ENCODE measurements at places on chromosomes 1 and 21.

DNA sequence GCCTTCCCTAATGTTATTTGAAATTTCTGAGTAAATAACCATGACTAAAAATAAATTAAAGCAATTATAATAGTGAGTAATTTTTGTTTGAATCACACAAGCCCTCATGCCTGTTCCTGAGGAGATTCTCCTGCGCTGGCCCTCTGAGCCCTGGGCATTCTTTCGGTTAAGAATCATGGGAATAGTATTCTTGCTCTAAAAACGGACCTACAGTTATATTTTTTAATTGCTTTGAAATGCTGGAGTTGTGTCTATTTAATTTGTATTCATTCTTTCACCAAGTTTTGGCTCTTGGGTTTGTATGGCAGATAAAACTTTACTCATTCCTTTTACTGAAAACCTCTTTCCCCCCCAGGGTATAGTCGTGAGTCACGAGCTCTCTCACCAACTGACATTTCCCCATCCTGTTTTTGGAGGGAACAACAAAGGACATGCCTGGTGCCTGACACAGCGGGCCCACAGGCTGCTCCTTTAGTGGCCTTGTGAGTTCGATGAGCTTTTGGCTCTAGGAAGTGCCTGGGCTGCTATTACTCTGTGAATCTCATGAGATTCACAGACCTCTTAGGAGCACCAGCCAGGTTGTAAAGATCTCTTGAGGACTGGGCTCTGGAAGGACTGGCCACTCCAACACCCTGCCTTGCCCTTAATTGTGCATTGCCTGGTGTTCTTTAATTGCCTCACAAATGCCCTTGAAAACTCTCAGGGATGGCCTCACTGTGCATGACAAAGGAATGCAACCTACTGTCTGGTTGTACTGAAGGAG lies 58.6 kb downstream of the DDR2 start:
- DNase-seq, result no peak

GRCh38 chr1:161885003-161885402 lies 118.9 kb downstream of the ATF6 start:
- DNase-seq, result peak; percentile 59

DNA sequence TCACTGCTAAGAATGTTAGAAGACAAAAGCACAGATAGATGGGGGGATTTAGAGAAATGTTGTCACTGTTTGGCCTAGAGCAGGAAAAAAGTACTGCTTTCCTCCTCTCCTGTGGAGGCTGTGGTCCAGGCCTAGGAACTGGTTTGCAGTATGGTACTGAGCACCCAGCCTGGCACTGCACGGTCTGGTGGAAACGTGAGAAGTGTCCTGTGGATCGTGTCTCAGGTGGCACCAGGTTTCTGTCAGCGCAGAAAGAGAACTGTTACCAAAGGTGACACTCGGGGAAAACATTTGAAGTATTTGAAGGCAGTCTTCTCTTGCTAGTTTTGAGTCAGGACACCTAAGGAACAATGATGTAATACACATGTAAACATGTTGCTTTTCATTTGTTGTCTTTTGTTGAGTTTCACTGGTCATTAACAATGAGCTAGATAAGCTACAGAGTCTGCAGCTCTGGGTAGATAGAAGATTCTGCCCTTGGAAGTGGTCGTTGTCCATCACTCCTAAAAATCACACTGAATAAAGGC lies 63.0 kb downstream of the B3GALNT2 start:
- DNase-seq, result no peak

DNA sequence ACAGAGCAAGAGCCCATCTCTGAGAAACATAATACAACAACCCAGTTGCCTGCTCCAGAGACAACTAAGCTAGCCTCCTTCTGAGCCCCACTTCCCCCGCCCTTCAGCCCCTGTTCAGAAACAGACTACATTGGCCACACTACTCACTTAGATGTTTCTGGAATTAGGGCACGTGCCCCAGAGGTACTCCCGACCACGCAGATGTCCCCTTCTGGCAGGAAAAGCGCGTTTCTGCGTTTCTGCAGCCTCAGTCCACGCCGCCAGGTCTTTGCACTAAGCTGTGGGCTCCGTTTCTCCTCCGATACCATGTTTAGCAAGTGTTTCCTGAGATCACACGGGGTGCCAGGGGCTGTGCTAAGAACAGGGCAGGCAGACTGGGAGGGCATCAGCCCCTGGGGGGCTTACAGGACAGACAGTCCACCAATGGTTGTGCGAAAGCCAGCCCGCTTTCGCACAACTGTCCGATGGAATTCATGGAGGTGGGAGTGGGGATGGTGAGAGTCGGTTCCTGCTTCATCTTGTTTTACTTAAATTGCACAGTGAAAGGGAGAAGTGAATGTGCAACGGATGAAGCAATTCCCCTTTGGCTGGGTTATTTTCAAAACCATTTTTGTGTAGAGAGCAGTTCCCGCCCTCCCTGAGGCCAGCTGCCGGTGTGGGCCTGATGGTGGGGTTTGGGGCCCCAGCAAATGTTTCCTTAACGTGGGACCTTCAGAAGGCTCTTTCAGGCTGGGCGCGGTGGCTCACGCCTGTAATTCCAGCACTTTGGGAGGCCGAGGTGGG lies 2.7 kb downstream of the PIK3CD start:
- DNase-seq, result no peak

- DNase-seq, result peak; percentile 96
Observed at GRCh38 chr1:155859234-155859829, at the start of gene SYT11. TSS of gene SYT11 (plus strand) at chr1:155859567. CDS start at chr1:155859762, 195 bp downstream.
